ENCODE measurements at places on chromosomes 5 and 9.

DNA sequence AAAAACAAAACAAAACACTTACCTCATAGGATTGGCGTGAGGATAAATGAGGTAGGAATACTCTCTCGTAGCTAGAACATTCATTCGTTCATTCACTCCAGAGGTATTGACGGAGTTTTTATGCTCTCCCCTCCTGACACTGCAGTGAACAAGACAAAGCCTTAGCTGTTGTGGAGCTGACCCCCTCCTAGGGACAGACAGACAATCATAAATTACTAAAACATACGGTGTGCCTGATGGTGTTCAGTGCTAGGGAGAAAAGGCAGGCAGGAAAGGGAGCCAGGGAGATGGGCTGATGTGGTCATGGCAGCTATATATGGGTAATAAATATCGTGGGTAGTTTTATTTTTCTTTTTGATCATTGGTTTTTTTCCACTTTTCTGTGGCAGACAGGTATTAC lies 5.7 kb upstream of the BRD3 start:
- DNase-seq = no peak

- no peak for DNase-seq
Measured at GRCh38 chr5:114056185-114056538, 305.7 kb upstream of the KCNN2 start.

DNA sequence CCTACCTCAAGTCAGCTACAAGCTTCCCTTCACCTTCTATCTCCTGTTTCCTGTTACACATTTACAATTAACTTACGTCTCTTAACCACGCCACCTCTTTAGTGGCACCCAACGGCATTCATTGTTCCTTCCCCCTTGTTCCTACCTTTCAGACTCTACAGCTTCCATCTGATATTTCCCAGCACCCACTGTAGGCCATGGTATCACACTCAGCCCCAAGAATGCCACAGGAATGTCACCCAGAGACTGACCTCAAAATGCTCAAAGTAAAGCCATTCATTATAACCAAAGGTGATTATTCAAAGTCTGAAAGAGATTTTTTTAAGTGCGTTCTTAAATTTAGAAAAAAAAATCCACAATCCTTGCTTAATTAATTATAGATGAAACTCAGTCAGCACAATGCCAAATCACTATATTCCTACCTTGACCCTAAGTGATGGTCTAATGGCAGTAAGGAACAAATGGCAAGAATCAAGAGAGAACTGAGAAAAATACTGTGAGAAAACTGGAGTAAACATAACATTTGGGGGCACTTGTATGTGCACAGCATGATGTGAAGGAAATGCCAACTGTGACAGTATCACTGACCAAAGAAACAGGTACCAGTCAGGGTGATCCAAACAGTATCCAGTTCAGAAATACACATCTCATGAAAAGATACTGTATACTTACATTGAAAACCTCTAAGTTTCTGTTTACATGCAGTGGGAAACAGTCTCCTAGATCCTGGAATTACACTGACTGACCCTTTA lies 52.1 kb downstream of the CTNND2 start:
- DNase-seq = no peak

DNA sequence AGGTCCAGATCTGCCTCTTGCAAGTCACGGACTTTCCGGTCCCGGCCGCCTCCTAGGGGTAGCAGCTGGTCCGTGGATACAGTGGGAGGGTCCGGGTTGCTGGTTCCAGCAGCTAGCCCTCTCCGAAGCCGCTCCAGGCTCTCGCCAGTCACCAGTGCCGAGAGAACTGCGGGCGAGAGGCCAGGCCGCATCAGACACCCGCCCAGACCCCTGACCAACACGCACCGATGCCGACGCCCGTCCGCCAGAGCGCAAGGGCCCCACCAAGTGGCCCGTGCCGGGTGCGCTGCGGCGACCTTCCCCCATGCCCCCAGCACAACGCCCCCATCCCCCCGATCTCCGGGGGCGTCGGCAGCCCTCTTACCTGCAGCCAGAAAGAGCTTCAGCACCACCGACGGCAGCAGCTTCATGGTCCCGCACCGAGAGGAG lies 470 bp downstream of the HBEGF start:
- peak; percentile 47 for DNase-seq

GRCh38 chr5:133499895-133500294 lies 112.4 kb downstream of the FSTL4 start:
- DNase-seq = no peak

DNA sequence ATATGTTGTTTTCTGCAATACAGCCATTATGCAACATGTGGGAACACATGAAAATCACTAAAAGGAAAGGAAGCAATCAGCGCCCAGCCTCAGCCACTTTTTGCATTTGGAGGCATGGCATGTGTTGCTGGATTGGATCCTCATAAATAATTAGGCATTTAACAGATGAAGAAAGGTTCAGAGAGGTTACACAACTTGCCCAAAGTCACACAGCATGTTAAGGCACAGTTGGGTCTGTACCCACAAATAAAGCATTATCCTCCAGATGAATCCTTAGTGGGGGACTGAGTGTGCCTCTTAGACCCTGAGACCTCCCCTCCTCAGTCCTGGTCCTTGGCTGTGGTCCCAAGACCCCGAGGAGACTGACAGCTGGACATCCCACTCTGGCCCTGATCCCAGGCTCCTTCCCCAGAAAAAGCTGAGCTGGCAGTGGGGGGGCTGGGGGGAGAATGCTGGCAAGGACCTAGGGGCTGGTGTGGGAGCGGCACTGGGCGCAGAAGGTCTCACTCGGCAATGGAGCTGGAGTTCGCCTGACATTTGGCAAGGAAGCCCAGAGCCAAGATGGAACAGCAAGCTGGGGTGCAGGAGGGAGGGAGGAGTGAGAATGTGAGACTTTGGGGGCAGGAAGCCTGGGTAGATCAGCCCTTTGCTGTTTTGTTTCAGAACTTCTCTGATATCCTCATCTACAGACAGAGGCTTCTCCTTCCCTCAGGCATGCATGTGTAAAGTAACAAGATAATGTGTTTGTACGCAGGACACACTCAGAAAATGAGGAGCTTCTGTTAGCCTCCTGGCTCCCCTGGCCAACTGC lies 6.9 kb upstream of the AKNA start:
- DNase-seq = no peak
